ENCODE measurements at places on chromosomes 3 and 15.

DNA sequence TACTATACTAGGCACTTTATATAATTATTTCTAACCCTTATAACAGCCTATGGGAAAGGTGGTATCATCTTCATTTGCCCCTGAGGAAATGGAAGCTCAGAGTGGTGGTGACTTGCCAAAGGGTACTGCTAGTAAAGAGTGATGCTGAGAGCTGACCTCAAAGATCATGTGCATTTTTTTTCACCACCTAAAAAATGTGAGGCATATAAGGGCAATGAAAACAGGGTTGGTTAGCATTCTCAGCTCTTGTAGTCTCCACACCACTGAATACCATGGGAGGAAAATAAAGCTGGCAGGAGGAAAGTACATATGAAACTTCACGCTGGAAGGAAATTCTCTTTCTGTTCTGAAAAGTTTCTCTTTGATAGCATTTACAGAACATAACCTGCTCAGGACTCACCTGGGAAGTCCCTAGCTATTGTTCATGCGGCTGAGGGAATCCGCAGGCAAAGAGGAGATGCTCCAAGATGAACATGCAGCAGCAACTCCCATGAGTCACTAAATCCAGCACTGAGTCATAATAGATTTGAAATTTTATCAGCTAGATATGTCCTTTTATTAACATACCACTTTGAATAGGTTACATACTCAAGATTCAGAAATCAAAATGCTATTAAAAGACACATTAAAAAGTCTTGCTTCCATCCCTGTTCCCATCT, 17.3 kb downstream of the FAIM start:
- no peak for DNase-seq

- no peak for DNase-seq
Measured at GRCh38 chr15:32716216-32716914, 1.4 kb upstream of the GREM1 start.

- DNase-seq = no peak
Measured at GRCh38 chr3:114402838-114403237, 109.0 kb downstream of the TIGIT start.

DNA sequence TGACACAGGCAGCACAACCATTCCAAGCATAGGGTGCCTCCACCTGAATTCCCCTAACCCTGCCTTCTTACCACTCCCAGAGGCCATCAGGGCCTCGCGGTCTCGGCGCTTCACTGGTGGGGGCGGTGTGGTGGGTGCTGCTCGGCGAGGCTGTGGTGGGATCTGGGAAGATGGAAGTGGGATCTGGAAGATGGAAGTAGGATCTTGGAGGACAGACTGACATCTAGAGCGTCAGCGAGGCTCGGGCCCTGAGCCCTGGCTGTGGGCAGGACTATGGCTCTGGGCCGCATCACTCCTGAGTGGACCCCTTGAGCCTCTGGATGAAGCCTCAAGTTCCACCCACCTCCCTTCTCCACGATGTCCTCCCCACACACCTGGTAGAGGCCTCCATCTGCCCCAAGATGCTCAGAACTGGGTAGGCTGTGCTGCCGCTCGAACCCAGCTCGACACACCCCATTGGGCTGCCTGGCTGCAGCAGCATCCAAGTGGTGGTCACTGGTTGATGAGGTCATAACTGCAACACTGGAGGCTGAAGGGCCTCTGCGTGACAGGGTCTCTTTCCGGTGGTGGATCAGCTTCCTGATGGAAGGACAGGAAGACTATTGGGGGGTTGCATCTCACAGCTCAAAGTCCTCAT, 3.6 kb downstream of the NCKIPSD start:
- no peak for DNase-seq

GRCh38 chr3:99529265-99529664, 109.1 kb upstream of the COL8A1 start:
- no peak for DNase-seq

- DNase-seq = no peak
Measured at GRCh38 chr15:59835776-59836175, 146.7 kb upstream of the BNIP2 start.

GRCh38 chr3:45765266-45765851, 31.0 kb downstream of the SLC6A20 start:
- no peak for DNase-seq

- DNase-seq = no peak
Measured at GRCh38 chr15:60839510-60840211, 360.7 kb upstream of the ICE2 start.

DNA sequence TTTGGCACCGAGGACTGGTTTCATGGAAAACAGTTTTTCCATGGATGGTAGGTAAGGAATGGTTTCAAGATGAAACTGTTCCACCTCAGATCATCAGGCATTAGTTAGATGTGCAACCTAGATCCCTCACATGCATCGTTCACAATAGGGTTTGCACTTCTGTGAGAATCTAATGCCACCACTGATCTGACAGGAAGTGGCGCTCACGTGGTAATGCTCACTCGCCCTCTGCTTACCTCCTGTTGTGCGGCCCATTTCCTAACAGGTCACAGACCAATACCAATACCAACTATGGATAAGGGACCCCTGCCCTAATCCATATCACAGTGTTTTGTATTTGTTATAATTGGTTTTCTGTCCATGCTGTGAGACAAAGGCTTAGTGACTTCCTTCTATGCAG, 58.9 kb downstream of the SLMAP start:
- no peak for DNase-seq

DNA sequence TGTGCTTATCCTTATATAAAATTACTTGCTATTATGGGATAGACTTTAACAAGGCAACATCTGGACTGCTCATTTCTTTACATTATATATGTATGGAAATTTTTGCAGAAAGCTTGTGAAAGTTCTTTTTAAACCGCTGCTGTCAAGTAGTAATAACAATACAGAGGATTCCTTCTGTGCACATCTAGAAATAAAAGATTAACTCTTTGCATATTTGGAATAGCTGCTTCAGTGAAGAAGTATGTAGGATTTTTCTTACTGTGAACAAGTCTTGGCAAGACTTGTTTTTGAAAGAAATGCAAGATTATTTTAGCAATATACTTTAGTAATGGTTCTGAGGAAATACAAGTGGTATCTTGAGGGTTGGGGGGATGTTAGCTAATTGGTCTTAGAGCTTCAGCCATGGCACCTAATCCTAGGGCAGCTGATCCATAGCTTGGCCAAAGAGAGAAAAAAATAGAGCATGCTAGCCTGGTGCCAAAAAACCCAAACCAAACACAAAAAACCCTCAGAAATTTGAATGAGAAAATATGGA, 4.3 kb downstream of the PRKCI start:
- DNase-seq = no peak

DNA sequence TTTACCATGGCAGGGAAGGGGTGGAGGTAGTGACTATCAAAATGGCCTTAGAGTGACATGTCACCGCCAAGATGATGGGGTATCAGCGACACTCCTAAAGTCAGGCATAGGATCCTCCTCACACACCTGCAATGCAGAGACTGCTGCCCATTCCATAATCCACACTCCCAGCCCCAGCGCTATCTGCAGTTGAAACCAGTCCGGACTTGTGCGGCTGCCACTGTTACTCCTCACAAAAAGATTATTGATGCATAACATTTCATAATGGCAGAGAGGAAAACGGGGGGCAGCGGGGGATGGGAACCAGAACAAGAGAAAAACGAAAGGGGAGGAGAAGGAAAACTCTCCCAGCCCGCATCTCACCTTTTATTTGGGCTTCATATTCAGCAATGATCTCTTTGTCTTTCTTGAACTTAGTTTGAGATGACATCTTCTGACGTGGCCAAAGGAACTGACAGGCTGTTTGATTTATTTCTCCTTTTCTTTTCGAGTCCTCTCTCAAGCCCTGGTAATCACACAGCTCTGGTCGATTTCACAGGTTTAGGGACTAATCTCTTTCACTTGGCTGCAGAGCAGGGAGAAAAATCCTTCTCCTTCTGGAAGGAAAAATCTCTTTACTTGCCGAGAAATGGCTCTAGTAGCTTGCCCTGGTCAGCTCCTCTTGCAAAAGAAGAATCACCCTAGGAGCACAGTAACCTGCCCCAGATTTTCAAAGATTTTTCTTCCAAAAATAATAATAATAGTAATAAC, 749 bp downstream of the SRGAP3 start:
- DNase-seq = no peak

- no peak for DNase-seq
Measured at GRCh38 chr15:85063088-85063487, 81.4 kb downstream of the PDE8A start.

DNA sequence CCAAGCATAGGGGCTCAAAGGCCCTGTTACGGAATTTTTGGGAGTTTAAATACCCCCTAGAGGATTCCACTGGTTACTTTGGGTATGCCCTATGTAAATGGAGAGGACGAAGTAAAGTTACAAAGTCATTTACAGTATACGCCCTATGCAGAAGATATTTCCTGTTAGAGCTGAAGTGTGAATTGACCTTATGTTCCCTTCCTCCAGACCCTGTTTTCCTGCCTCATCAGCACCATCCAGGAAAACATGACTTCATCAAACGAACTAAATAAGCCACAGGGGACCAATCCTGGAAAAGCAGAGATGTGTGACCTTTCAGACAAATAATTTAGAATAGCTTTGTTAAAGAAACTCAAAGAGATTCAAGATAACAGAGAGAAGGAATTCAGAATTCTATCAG, 177.4 kb downstream of the SQOR start:
- DNase-seq = no peak

- DNase-seq = no peak
Measured at GRCh38 chr3:69273896-69274295, 112.0 kb downstream of the FRMD4B start.

DNA sequence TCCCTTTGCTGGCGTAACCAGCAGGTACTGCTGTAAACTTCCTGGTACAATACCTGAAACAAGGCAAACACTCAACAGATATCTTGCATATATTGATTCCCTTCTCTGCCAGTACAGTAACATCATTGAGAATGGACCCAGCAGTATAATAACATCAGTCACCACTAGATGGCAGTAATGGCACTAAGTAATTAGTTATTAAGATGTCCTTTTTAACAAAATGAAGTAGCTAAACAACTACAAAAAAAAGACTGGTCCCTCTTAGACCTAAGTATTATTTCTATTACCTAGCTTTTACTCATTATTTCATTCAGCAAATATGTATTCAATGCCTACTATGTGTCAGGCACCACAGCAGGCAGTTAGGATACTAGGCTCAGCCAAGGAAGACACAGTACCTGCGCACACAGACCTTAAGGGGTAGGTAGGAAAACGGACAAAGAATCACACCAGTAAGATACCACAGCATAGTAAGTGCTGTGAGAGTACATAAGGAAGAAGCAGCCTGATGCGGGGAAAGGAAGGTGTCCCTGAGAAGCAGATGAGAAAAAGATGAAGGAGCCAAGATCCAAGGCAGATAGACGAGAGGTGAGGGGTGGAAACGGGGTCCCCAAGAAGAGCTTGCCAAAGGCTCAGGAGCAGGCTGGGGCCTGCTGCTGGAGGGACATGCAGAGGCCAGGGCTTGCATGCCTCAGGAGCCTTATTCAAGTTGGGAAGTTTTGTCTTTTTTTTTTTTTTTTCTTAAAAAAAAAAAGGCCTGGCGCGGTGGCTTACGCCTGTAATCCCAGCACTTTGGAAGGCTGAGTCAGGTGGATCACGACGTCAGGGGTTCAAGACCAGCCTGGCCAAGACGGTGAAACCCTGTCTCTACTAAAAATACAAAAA, 102.7 kb upstream of the CHD2 start:
- no peak for DNase-seq

GRCh38 chr3:20340324-20340928, 154.4 kb upstream of the SGO1 start:
- peak; percentile 26 for DNase-seq

DNA sequence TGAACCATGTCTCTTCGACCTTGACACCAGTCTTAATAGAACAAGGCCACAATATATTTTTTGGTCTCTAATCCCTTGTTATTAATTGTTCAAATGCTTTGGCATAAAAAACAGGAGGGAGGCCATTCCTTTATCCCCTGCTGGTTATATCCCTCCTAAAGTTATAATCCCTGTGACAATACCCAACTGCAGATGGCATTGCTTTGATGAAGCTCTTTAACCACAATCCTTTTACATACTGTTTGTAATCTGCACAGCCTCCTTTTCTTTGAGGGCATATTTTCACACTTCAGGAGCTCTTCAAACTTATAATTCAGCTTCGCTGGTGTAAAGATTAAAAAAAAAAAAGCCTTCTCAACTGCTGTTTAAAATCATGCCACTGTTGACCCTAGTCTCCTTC, 919.0 kb downstream of the EPHA3 start:
- DNase-seq = no peak

- DNase-seq = no peak
Measured at GRCh38 chr3:51139616-51140015, 245.5 kb upstream of the MANF start.

- DNase-seq = no peak
Measured at GRCh38 chr3:117355566-117355965, 646.0 kb downstream of the TUSC7 start.

GRCh38 chr15:70339571-70340493, 242.1 kb upstream of the TLE3 start:
- DNase-seq = no peak

DNA sequence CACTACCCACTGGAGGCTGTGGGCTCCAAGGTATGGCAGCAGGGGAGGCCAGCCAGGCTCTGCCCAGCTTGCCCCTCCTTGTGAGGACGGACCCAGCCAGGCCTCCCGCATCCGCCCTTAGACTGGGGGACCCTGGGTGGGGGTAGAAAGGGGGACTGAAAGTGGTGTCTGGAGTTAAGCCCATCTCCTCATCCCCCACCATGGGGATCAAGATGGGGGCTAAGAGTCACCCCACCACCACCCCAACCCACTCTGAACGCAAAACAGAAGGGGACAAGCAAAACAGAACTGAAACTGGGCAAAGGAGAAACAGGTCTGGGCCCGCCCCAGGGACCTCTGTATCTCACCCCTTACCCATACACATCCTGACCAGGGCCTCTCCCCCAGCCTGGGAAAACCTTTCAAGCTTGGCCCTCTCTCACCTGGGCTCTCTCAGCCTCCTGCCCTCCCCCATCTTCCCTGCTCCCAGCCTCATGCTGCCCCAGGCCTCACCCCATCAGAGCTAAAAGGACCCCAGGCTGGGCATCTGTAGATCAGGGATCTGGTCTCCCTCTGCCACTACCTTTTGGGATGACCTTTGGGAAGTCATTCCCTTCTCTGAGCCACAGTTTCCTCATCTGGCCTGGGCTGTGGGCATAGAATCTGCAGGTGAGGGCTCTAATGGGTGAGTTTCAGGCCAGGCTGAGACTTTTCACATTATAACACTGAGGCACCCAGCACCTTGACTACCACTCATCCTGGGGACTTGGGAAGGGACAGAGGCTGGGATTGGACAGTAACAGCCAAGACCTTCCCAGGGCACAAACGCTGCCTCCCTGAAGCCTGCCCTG, 30.0 kb upstream of the CYP11A1 start:
- no peak for DNase-seq

DNA sequence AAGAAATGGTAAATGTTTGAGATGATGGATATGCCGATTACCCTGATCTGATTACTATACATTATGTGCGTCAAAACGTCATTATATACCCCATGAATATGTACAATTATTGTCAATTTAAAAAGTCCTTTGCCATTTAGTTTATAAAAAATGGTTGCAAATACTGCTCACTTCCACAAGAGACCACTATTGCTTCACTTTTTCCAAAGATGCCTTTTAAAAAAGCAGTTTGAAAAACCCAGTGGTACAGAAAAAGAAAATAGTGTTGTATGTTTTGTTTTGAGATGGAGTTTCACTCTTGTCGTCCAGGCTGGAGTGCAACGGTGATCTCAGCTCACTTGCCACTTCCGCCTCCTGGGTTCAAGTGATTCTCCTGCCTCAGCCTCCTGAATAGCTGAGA, 39.3 kb downstream of the EDEM1 start:
- no peak for DNase-seq

GRCh38 chr3:48715174-48715800, 1.7 kb downstream of the IP6K2 start:
- no peak for DNase-seq
